ENCODE measurements at places on chromosomes 7 and 10.

DNA sequence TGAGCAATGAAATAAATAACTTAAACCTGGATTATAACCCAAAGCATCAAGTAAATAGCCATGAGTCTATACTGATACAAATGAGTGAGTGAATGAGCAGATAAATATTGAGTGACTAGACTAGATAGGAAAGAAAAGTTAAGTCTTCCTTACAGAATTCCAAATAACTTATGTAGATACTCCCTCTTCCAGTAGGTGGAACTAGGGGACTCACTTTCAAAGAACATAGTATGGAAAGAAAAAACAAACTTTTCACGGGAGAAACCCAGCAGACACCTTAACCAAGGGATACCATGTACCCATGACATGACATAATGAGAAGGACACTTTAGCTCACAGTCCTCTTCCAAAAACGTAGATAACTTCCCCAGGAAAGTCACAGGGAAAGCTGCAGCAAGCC is 32.2 kb downstream of the CSGALNACT2 start:
- DNase-seq: no peak

- no peak for DNase-seq
Measured at GRCh38 chr7:38070718-38071117, 107.3 kb upstream of the STARD3NL start.

- DNase-seq: no peak
Measured at GRCh38 chr10:61992059-61992460, 90.6 kb downstream of the ARID5B start.

- no peak for DNase-seq
Measured at GRCh38 chr10:78079411-78079810, 45.7 kb downstream of the RPS24 start.

DNA sequence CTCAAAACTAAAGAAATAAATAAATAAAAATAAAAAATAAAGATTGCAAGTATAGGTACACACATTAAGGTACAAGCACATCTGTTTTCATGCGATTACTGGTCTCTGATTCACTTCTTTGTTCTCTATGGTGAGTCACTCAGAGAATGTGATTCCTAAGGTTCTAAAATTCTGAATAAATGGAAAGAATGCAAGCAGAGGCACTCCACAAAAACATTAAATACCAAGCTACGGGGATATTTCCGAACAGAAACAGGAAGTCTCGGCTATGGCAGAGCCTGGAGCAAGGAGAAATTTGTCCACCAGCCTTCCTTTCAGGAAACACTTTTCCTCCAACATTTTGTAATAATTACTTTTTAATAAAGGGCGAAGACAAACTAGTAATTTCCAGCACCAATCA is 1.4 kb downstream of the VOPP1 start:
- no peak for DNase-seq

DNA sequence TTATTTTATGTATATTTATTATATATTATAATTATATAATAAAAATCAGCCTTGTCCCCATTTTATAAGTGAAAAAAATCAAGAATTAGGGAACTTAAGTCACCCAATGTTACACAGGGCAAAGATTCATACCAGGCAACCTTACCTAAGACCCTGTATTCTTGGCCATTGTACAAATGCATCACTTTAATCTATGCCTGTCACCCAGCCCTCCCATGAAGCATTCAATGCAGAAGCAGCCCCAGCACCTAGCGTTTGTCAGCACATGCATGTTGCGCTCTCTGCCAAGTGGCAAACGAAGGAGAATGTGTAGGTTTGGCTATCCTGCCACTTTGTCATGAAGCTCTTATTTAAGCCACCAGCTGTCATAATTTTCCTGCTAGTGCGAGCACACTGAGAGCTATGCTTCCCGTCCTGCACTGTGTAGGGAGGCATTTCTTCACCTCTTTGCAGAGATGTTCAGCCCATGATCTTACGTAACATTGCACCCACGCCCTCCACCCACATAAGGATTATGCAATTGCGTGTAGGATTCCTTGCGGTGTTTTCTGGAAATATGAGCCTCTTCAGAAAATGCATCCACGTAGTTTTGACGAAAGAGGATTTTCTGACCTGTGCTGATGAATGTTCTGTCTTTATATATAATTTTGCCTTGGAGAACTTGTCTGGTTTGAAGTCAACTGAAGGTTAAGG is 7.7 kb upstream of the COBL start:
- DNase-seq: no peak
